ENCODE measurements at places on chromosomes 2 and 18.

- no peak for DNase-seq
- peaks cover 31% of the 10 kb centered on the region for H3K36me3 ChIP-seq
- H3K4me1 ChIP-seq = peaks cover 99% of the 10 kb centered on the region
- peak overlapping the region; percentile 45 for H3K27ac ChIP-seq
Observed at GRCh38 chr2:85761512-85761944, 7.7 kb downstream of the ATOH8 start.

GRCh38 chr2:54308186-54308585 is 52.2 kb upstream of the TSPYL6 start:
- H3K27me3 ChIP-seq = no peaks in the 10 kb centered on the region
- no peaks in the 10 kb centered on the region for H3K4me1 ChIP-seq
- H3K36me3 ChIP-seq = no peaks in the 10 kb centered on the region
- no peak for DNase-seq

- H3K27me3 ChIP-seq = no peaks in the 10 kb centered on the region
- peaks cover 38% of the 10 kb centered on the region for H3K4me1 ChIP-seq
- peak overlapping the region; percentile 76 for H3K27ac ChIP-seq
- peak overlapping the region; percentile 22 for H3K4me3 ChIP-seq
Observed at GRCh38 chr18:79575891-79576685, 103.5 kb upstream of the CTDP1 start.

GRCh38 chr2:205283736-205284270 is 398.5 kb upstream of the NRP2 start:
- no peaks in the 10 kb centered on the region for H3K36me3 ChIP-seq
- no peaks in the 10 kb centered on the region for H3K27me3 ChIP-seq
- no peak overlapping the region for H3K4me3 ChIP-seq
- no peak for DNase-seq

DNA sequence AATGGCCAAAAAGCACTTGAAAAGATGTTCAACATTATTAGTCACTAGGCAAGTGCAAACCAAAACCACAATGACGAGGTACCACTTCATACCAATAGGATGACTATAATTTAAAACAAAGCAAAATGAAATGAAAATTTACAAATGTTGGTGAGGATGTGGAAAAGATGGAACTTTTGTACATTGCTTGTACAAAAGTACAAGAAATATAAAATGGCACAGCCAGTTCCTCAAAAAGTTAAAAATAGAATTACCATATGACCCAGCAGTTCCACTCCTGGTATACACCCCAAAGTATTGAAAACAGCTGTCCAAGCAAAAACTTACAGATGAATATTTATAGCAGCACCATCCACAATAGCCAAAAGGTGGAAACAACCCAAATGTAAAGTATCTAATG is 107.8 kb upstream of the XPO1 start:
- no peak for DNase-seq
- H3K27ac ChIP-seq = no peak overlapping the region
- H3K4me1 ChIP-seq = no peaks in the 10 kb centered on the region
- H3K36me3 ChIP-seq = no peaks in the 10 kb centered on the region
- H3K4me3 ChIP-seq = no peak overlapping the region

DNA sequence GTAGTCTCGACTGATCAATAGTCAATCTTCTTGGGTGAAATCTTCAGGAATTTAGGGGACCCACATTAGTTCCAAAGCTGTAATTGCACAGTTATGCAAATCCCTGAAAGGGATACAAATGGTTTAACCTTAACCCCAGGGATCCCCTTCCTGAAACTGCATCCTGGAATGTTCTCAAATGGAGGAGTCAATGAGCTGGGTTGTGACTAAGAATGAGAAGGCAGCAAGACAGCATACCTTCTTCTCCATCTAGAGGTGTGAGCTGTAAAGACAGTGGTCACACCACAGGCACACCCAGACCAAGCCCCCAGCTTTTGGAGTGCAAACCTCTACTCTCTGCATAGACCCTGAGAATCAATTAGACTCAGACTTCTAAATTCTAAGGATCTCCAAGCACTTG is 164.7 kb upstream of the MEIS1 start:
- no peak for DNase-seq
- no peak overlapping the region for H3K4me3 ChIP-seq
- no peaks in the 10 kb centered on the region for H3K36me3 ChIP-seq
- H3K27ac ChIP-seq = no peak overlapping the region
- H3K4me1 ChIP-seq = no peaks in the 10 kb centered on the region
- peaks cover 11% of the 10 kb centered on the region for H3K27me3 ChIP-seq

- peaks cover 37% of the 10 kb centered on the region for H3K27me3 ChIP-seq
- H3K36me3 ChIP-seq = no peaks in the 10 kb centered on the region
- no peak overlapping the region for H3K27ac ChIP-seq
- H3K4me1 ChIP-seq = peaks cover 4% of the 10 kb centered on the region
- no peak overlapping the region for H3K4me3 ChIP-seq
- no peak for DNase-seq
Observed at GRCh38 chr2:223692191-223692947, 90.2 kb upstream of the SCG2 start.

- H3K36me3 ChIP-seq = no peaks in the 10 kb centered on the region
- H3K4me1 ChIP-seq = no peaks in the 10 kb centered on the region
- H3K27me3 ChIP-seq = no peaks in the 10 kb centered on the region
- H3K4me3 ChIP-seq = no peak overlapping the region
Observed at GRCh38 chr2:60309336-60309735, 244.1 kb downstream of the BCL11A start.

DNA sequence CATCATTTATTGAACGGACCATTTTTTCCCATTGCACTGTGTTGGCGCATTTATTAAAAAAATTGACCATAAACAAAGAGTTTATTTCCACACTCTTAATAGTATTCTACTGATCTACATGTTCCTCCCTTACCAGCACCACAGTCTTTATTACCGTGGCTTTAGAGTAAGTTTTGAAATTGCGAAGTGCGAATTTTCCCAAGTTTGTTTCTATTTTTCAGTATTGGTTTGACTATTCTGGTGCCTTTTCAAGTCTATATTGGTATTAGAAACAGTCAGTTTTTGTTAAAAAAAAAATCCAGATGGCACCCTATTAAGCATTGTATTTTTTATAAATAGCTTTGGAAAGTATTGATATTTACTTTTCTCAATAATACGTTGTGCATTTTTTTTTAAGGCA is 795.1 kb upstream of the HS6ST1 start:
- H3K36me3 ChIP-seq = no peaks in the 10 kb centered on the region
- H3K4me1 ChIP-seq = no peaks in the 10 kb centered on the region
- H3K4me3 ChIP-seq = no peak overlapping the region
- no peak overlapping the region for H3K27ac ChIP-seq
- no peaks in the 10 kb centered on the region for H3K27me3 ChIP-seq
- DNase-seq = no peak

DNA sequence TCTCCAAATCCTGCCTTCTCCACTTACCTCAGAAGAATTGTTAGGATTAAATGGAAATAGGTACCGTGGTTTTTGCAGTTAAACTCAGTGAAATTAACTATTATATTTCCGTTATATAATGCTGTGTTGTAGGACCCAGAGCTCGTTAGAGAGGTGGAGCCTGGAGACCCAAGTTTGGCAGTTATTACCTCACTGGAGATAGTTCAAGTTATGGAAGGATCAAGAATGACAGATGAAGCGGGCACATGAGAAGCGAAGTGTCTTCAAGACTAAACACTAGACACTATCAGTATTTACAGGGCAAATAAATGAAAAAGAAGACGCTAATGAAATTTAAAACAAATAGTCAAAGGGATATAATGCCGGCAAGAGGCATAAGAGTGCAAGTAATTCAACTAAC is 866 bp downstream of the CWC22 start:
- H3K27ac ChIP-seq = peak overlapping the region; percentile 93
- no peaks in the 10 kb centered on the region for H3K36me3 ChIP-seq
- H3K4me1 ChIP-seq = peaks cover 43% of the 10 kb centered on the region
- H3K27me3 ChIP-seq = no peaks in the 10 kb centered on the region
- DNase-seq = no peak

GRCh38 chr2:136766073-136766404 is 694 bp downstream of the THSD7B start:
- DNase-seq = no peak
- H3K27me3 ChIP-seq = peaks cover 85% of the 10 kb centered on the region
- H3K4me1 ChIP-seq = peaks cover 24% of the 10 kb centered on the region
- no peak overlapping the region for H3K27ac ChIP-seq
- peak overlapping the region; percentile 68 for H3K4me3 ChIP-seq

DNA sequence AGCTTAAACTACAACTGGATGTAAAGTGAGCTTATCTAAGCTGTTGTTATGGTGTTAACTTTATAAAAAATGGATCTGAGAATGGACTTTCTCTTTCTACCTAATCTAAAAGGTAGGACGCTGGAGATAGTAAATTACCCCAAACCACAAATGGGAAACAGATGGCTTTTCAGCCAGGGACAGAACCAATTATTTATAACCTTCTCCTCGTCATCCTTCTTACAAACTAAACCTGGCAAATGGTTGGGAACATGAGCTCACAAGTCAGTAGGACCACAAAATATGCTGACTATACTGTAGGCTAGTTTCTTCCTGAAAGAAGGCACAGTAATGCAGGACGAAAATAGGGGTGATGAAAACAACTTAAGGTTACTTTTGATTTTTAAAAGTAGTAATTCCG is 32.7 kb upstream of the ZDBF2 start:
- H3K4me3 ChIP-seq = no peak overlapping the region
- peaks cover 35% of the 10 kb centered on the region for H3K27me3 ChIP-seq
- DNase-seq = no peak
- no peaks in the 10 kb centered on the region for H3K36me3 ChIP-seq
- H3K27ac ChIP-seq = no peak overlapping the region

DNA sequence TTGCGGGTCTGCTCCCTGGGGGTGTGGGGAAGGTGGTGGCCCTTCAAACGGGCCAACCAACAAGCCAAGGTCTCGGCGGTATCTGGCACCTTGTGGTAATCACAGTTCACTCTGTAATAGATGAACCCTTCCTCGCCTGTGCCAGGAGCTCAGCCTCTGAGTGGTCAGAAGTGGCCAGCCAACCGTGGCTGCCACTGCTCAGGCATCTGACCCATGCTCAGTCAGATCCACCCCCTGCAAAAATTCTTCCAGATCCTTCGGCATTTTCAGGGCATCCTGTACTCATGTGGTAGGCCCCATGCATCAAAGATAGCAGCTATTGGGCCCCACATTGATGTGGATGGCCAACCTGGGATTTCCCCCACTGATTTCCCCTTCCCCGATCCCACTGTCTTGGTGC is 39.6 kb upstream of the SERPINE2 start:
- H3K36me3 ChIP-seq = no peaks in the 10 kb centered on the region
- no peak overlapping the region for H3K4me3 ChIP-seq
- H3K27me3 ChIP-seq = no peaks in the 10 kb centered on the region
- peaks cover under 1% of the 10 kb centered on the region for H3K4me1 ChIP-seq
- H3K27ac ChIP-seq = no peak overlapping the region

DNA sequence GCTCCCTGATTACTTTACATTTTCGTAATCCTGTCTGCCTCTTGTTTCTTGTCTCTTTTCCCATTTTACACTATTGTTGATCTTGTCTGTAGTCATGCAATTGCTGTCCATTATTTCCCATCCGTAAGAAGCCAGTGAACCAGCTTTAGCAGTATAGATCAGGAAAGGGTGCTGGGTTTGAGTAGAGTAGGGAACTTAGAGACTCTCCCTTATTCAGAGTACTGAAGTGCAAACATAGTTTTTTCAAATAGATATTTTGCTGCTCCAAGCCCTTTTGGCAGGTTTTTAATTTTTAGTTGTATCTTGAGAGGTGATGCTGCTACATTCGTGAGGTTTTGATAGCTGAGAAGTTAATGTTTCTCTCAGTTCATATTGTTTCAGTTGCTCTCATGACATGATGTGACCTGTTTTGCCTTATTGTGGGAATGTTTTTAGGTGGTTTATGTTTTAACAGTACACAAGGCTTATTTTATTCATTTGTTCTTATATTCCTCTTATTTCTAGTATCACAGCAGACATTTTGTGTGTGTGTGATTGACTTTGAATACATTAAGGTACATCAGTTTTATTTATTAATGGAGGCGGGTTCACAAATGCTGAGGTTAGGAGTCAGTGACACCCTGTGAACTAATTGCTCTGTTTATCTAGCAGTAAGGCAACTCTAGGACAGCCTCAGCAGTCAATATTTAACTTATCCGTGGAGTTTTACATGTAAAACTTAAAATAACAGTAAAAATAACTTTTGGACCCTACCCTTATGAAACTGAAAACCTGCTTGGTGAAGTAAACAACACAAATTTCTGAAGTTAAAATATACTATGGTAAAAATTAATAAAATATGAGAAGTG is 118.4 kb downstream of the ZNF407 start:
- H3K36me3 ChIP-seq = no peaks in the 10 kb centered on the region
- no peak overlapping the region for H3K27ac ChIP-seq
- DNase-seq = no peak
- H3K4me1 ChIP-seq = peaks cover 1% of the 10 kb centered on the region
- H3K4me3 ChIP-seq = no peak overlapping the region

DNA sequence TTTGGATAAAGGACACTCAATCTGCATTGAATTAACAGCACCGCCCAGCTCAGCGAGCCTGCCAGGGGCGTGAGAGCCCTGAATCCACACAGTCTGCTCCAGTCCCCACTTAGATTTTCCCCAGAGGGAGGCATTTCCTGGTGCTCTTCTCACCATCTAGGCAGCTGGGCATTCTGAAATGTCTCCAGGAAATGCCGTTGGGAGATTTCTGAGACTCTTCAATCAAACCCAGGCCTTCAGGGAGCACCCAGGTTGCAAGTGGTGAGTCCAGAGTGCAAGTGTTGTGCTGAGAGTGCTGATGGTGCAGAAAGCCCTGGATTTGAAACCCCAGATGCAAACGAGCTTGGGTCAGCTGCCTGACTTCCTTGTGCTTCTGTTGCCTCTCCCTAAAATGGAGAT is 23.4 kb upstream of the TMEM37 start:
- no peaks in the 10 kb centered on the region for H3K27me3 ChIP-seq
- H3K4me3 ChIP-seq = no peak overlapping the region
- no peak for DNase-seq
- H3K4me1 ChIP-seq = peaks cover 9% of the 10 kb centered on the region
- H3K27ac ChIP-seq = no peak overlapping the region

DNA sequence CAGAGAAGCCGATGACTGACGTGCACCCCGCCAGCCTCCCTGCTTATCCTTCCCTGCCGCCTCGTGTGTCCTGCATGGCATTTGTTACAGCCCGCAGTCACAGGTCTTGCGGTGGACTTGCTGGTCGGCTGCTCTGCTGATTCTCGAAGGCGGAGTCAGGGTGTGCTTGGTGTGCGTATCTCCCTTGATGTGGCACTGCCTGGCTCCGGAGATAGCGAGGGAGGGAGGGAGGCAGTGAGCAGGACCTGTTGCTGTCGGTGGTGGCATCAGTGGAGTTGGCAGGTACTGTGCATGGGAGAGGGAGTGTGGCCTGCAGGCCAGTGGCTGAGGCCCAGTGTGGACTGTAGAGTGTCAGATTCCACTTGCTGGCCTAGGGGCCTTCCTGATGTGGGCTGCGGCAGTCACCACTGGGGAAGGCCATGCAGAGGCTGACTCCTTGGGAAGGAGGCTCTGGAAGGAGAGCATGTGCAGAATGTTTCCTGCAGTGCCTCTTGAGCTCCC is 198.9 kb downstream of the AGAP1 start:
- DNase-seq = no peak
- H3K27ac ChIP-seq = no peak overlapping the region
- peaks cover 28% of the 10 kb centered on the region for H3K4me1 ChIP-seq
- H3K36me3 ChIP-seq = no peaks in the 10 kb centered on the region
- H3K4me3 ChIP-seq = no peak overlapping the region

DNA sequence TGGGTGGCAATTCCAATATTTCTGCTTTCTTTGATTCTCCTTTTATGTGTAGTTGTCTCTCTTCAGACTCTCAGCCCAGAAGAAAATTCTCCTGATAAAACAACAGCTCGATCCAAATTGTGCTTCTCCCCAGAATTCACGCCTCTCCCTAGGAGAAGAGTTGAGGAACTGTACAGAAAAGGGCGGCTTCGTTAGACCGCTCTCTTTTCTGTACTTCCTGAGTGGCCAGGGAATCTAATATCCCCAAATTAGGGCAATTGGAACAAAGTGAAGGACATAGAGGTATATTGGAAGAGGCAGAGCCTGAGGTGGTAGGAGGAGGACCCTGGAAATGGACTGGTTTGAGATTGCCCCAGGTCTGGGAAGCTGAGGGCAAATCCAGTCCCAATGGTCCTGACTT is 5.6 kb downstream of the ADCYAP1 start:
- no peak overlapping the region for H3K27ac ChIP-seq
- H3K4me1 ChIP-seq = peaks cover 42% of the 10 kb centered on the region
- H3K4me3 ChIP-seq = no peak overlapping the region
- no peak for DNase-seq

Measured in left ventricle myocardium inferior (tissue), 1 donor.